ENCODE measurements at places on chromosomes 1 and 21. TPM values are rescaled to one million over a fixed set of nuclear protein-coding genes. Genes with fewer than 3 reads are reported as not detected.

SLC44A3 gene
- 1.5 TPM for total RNA-seq

WNT3A gene
- not detected for total RNA-seq

- no peak for DNase-seq
These were observed 28.9 kb downstream of the UCHL5 start for GRCh38 chr1:193030280-193030679.

DNA sequence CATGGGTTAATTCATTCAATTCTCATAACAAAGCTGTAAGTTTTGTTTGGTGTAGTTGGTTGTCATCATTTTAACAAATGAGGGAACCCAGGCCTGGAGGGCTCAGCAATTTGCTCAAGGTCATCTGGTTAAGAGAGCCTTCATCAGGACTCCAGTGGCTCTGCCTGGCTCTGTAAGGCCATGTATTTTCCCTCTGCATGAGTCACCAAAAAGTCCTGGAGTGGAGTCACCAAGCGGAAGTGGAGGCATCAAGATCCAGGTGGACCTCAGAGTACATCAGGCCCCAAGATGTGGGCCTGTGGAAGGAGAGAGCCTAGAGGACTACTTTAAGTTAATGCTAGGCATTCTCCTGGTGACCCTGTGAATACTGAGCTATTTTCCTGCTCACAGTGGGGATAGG lies 30.0 kb upstream of the RBM15 start:
- no peak for DNase-seq

GRCh38 chr1:227959325-227959860 lies 11.7 kb upstream of the WNT9A start:
- no peak for DNase-seq

GRCh38 chr1:194318790-194319280 lies 1132.4 kb upstream of the B3GALT2 start:
- DNase-seq = no peak

DNA sequence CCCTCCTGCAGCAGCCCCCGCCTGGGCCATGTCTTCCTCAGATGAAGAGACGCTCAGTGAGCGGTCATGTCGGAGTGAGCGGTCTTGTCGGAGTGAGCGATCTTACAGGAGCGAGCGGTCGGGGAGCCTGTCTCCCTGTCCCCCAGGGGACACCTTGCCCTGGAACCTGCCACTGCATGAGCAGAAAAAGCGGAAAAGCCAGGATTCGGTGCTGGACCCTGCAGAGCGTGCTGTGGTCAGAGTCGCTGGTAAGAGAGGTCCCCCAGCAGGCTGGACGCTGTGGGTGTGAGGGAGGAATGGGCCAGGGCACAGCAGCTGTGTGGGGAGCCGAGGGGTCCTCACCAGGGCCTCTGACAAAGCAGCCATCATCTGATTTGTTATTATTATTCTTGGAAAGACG lies 58.0 kb downstream of the NDUFS5 start:
- DNase-seq = no peak

GRCh38 chr21:39726133-39726532 lies 18.9 kb upstream of the IGSF5 start:
- no peak for DNase-seq

All from glomerular endothelial cell (primary cell).